ENCODE measurements at places on chromosomes 1 and 21.

DNA sequence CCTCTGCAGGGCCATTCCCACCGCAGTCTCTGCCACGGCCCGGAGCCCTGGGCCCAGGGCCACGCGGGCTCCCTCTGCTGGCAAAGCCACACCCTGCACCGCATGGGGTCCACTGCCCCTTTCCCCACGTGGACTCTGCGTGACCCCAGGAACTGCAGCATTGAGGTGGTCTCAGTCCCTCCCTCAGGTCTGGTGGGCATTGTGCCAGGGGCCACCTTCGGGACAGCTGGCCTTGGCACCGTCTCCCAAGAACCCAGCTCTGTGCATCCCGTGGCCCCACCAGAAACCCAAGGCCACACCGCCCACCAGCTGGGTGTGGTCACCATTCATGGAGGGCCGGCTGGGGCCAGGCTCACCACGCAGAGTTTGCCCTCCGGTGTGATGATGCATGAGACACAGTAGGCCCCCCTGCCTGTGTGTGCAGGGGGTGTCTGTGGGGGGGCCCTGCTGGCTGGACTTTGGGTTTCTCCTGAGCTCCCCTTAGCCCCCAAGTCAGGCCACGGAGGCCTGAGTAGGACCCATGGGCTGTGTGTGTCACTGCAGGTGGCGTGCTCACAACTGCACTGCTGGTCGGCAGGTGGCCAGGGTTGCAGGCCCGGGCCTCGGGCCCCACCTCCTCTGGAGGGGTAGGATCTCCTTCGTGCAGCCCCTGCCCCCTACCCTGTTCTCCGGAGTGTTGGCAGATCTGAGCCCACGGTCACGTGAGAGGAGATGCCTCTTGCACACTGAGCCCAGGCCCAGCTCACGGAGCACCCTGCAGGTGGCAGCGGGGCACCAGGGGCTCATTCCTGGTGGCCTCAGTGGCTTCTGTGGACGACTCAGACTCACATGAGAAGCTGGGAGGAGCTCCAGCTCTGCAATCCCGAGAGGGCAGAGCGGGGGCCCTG, 5.8 kb downstream of the VWA1 start:
- H3K27ac ChIP-seq: no peak overlapping the region
- no peak overlapping the region for H3K4me3 ChIP-seq
- H3K27me3 ChIP-seq: no peaks in the 10 kb centered on the region
- DNase-seq: peak; percentile 57
- no peaks in the 10 kb centered on the region for H3K36me3 ChIP-seq

GRCh38 chr1:216559359-216559758, 136.1 kb upstream of the USH2A start:
- H3K27ac ChIP-seq: no peak overlapping the region
- H3K27me3 ChIP-seq: no peaks in the 10 kb centered on the region
- H3K4me1 ChIP-seq: no peaks in the 10 kb centered on the region

- no peaks in the 10 kb centered on the region for H3K27me3 ChIP-seq
- no peaks in the 10 kb centered on the region for H3K4me1 ChIP-seq
- no peak overlapping the region for H3K27ac ChIP-seq
- H3K36me3 ChIP-seq: no peaks in the 10 kb centered on the region
Observed at GRCh38 chr1:107936498-107937481, 28.2 kb downstream of the VAV3 start.

GRCh38 chr1:2466958-2467554, 9.0 kb upstream of the PLCH2 start:
- no peak overlapping the region for H3K27ac ChIP-seq
- H3K27me3 ChIP-seq: no peaks in the 10 kb centered on the region
- no peaks in the 10 kb centered on the region for H3K36me3 ChIP-seq
- DNase-seq: no peak

- no peak overlapping the region for H3K4me3 ChIP-seq
- no peaks in the 10 kb centered on the region for H3K27me3 ChIP-seq
- no peaks in the 10 kb centered on the region for H3K36me3 ChIP-seq
- no peak overlapping the region for H3K27ac ChIP-seq
Observed at GRCh38 chr1:206472454-206472853, 2.2 kb downstream of the IKBKE start.

DNA sequence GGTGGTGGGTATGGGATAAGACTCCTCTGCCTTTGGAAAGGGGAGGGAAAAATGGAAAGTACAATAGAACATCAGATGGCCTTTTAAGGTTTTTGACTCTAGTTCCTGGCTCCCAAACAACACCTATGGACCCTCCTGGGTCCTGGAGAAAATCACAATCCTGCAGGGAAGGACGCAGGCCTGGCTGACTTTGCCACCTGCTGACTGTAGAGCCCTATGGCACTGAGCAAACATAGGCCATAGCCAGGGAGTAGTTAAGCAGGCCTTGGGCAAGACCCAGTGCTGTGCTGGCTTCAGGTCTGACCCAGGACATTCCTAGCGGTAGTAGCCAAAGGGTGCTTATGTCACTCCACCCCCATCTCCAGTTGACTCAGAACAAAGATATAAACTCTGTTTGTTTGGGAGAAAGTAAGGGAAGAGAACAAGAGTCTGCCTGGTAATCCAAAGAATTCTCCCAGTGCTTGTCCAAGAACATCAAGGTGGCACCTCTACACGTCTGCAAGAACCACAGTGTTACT, 149.0 kb downstream of the SLC44A5 start:
- no peak for DNase-seq
- H3K4me3 ChIP-seq: no peak overlapping the region
- H3K36me3 ChIP-seq: no peaks in the 10 kb centered on the region
- H3K27ac ChIP-seq: no peak overlapping the region
- H3K4me1 ChIP-seq: no peaks in the 10 kb centered on the region
- H3K27me3 ChIP-seq: no peaks in the 10 kb centered on the region

- no peaks in the 10 kb centered on the region for H3K36me3 ChIP-seq
- no peaks in the 10 kb centered on the region for H3K4me1 ChIP-seq
- no peaks in the 10 kb centered on the region for H3K27me3 ChIP-seq
- H3K27ac ChIP-seq: no peak overlapping the region
- no peak overlapping the region for H3K4me3 ChIP-seq
Observed at GRCh38 chr1:186481303-186481888, 20.5 kb upstream of the PDC start.

GRCh38 chr1:201016211-201016651, 7.3 kb downstream of the KIF21B start:
- H3K36me3 ChIP-seq: no peaks in the 10 kb centered on the region
- no peak overlapping the region for H3K4me3 ChIP-seq
- peaks cover 26% of the 10 kb centered on the region for H3K4me1 ChIP-seq
- no peaks in the 10 kb centered on the region for H3K27me3 ChIP-seq

DNA sequence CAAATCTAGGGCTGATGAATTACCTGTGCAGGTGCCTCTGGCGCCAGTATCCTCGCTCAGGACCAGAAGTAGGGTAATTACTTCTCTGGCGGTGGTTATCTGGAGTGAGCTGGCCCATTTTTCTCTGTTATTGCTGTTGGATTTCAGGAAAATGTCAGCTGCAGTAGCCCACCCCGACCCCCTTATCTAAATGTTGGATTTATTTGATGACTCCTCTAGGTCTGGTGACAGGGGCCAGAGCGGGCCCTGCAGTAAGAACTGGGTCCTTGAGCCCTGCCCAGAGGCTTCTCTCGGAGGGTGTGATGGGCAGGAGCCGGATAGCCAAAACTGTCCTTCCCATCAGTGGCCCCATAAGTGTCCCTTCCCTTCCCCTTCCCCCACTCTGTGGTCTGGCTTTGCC, 384.3 kb downstream of the PTPRU start:
- H3K36me3 ChIP-seq: no peaks in the 10 kb centered on the region
- H3K27me3 ChIP-seq: no peaks in the 10 kb centered on the region
- H3K4me3 ChIP-seq: no peak overlapping the region
- no peak for DNase-seq

DNA sequence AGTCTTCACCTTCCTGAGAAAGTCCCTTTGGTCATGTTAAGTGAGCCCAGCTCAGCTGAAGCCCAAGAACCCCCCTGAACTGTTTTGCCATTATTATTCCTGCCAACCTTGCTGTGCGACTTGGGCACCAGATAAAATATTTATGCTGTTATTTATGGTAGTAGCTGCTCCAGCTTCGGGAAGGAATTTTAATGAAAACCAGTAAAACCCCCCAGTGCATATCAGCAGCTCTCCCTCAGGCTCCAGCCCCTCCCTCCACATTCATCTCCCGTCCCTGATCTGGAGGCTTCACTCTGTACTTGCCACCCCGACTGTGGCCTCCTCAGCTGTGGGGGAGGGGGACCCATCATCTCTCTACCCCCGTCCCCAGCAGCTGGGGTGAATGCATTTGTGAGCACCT, 12.7 kb downstream of the TTC22 start:
- H3K4me1 ChIP-seq: peaks cover 6% of the 10 kb centered on the region
- H3K4me3 ChIP-seq: no peak overlapping the region
- H3K36me3 ChIP-seq: no peaks in the 10 kb centered on the region
- H3K27ac ChIP-seq: no peak overlapping the region

DNA sequence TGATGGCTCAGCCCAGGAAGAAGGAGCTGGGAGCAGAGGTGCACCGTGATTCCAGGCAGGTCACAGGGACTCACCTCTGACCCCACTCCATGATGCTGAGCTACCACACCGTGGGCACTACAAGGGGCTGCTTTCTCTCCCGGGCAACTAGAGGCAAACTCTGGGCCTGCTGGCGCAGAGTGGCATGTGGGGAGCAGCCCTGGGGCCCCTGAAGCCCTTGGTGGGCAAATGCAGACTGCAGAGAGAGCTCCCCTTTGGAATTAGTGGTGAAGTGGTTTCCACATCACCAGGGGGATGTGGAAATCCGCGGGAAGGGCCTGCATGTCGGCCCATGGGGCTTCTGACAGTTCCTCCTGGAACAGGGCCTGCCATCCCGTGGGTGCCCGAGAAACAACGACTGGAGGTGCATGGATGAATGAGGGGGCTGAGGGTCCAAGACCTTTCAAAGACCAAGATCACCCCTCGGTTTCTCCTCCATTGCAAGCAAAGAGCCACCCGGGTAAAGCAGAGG, 11.8 kb upstream of the MMEL1 start:
- no peak overlapping the region for H3K27ac ChIP-seq
- H3K4me3 ChIP-seq: no peak overlapping the region
- H3K4me1 ChIP-seq: peaks cover 17% of the 10 kb centered on the region
- no peaks in the 10 kb centered on the region for H3K27me3 ChIP-seq
- H3K36me3 ChIP-seq: no peaks in the 10 kb centered on the region
